ENCODE measurements at places on chromosomes 5 and 9.

DNA sequence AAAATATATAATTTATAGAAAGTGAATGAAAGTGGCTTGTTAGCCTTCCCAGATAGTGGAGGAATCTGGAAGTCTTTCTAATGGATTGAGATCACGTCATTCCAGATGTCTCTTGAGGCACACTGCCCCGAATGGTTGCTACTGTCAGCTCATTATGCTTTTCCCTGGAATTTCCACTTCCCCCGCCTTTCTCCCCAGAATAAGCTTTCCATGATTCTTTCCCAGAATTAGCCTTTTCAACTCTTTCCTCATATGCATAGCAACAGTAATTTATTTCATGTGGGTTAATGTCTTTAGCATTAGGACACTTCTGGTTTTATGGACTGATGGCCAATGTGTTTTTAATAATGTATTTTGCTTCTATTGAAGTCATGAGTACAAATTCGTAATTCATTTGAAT lies 81.5 kb downstream of the PALM2AKAP2 start:
- DNase-seq, result no peak

GRCh38 chr5:107010060-107010459 lies 660.7 kb downstream of the EFNA5 start:
- DNase-seq, result no peak

- no peak for DNase-seq
These were observed 317.7 kb upstream of the IRX4 start for GRCh38 chr5:2200261-2200950.

DNA sequence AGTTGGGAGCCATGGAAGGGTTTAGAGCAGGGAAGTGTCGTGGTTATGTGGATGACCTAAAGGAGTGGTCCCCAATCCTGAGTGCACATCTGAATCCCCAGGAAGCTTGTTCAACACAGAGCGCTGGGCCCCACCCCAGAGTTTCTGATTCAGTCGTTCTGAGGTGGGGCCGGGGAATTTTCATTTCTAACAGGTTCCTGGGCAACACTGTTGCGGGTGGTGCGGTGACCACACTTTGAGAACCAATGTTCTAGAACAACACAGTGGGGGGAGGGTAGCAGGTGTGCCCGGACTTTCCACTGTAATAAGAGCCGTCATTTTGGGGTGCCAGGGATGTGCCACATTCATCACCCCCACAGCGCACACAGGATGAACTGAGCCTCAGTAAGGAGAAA lies 39.3 kb downstream of the DUSP1 start:
- DNase-seq, result no peak

All from stimulated activated CD4-positive, alpha-beta T cell treated with anti-CD3 and anti-CD28 coated beads, Interleukin-12 subunit alpha, Interleukin-12 subunit beta, amount 100 ng/mL, for 24 hours (primary cell).